ENCODE measurements at places on chromosomes 12 and 14.

DNA sequence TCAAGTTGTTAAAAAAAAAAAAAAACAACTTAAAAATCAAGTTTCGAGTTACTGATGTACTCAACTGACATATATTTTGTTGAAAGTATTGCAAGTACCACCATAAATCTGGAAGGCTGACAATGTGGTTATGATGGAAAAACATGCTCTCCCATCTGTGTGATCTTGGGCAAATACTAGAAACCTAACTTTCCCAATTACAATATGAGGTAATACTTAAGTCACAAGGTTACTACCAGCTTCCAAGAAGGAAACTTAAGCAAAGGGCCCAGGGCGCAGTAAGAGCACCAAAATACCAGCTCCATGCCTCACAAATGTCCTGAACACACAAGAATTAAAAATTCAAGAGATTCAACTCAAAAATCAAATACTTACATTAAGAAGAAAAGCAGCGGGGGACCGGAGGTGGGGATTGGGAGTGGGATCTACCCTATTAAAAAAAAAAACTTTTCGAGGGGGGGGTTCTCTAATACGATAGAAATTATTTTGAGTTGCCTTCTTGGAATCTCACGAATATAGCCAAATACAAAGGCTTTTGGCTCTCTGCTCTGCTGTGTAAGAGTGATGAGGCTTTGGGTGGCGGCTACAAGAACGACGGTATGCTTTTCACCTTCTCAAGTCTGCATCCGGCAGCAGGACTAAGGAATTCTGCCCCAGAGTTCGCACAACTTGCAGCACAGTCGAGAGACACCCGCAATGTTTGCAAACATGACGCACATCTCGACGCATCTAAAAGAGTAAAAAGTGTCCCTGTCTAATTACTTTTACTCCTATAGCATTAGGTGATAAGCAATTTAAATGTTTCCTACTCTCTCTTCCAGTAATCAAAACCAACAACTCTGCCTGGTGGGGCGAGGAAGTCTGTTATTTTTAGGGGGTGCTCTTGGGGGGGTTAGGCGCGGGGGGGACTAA, 1.1 kb downstream of the SAV1 start:
- peak; percentile 50 for DNase-seq

DNA sequence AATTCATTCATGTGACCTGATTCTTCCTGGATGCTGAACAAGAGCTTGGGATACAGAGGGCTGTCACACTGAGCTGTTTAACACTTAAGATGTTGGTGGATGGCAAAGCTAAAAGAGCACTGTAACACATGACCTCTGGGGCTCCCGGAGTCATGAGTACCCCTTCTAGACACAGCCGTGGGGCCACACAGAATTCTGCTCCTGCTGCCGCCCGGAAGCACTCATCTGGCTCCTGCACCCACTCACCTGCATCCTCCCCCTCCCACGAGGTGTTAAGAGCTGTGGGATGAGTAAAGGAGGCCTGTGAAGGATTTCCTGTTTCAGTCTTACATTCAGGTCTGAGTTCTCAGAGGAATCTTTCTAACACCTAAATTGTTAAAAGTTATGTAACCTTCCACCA, 78.0 kb upstream of the SSTR1 start:
- DNase-seq: no peak

GRCh38 chr14:69858801-69859200, 20.4 kb upstream of the SMOC1 start:
- DNase-seq: no peak

GRCh38 chr14:90429754-90430153, 32.9 kb downstream of the CALM1 start:
- no peak for DNase-seq

GRCh38 chr14:100754020-100754419, 27.3 kb downstream of the DLK1 start:
- DNase-seq: no peak

DNA sequence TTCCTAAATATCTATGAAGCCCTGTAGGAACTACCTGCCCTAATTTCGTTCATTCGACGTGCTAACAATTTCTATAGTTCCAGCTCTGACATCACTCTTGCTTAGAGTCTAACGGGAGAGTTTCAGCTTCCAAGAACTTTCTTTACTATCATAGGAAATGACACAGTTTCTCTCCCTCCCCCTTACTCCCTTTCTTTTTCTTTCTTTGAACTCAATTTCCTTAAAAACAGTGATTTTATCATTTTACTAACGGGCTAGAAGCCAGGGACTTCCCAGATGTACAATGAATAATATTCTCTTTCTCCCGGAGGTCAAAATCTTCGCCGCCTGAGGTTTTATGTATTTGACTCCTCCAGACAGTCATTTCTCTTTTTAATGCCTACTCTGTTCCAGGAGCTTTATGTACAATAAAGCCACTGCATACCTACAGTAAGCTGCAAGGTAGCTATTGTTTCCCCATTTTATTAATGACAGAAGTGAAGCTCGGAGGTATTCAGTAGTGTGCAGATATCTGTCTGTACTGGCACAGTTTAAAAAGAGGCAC, 15.7 kb downstream of the SMCO2 start:
- no peak for DNase-seq

DNA sequence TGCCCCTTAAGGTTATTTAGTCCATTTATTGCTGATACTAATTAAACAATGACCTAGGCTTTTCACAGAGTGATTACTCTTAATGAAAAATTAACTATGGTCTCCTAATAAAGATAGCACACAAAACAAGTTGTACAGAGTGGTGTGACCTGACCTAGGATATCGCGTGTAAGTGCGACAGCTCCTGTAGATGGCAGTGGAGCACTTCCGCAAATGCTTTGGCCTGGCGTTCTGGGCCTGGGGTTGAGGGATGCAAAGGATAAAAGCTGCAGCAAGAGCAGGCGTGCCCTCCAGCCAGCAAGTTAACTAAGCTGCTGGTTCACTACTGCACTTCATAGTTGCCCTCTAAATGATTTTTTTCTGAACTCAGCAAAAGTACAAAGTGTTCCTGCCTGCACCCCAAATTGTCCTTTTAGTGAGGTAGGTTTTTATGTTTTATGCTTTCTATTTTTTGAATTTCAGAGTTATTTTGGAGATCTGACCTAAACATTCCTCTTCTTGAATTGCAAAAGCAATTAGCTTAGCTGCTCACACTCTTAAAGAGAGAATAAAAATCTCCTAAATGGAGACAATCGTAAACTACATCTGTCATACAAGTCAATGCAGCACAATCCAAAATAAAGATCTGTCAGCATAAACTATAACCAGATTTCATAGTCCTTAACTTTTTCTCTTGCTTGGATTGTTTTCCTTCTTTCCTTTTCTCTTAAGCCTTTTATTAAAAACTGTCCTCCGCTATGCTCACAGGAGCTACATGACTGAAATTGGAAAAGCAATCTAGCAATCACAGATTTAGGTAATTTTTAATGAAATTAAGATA, 379.6 kb downstream of the LRIG3 start:
- DNase-seq: peak; percentile 75

- DNase-seq: no peak
Observed at GRCh38 chr12:120599672-120600552, 18.7 kb upstream of the POP5 start.

DNA sequence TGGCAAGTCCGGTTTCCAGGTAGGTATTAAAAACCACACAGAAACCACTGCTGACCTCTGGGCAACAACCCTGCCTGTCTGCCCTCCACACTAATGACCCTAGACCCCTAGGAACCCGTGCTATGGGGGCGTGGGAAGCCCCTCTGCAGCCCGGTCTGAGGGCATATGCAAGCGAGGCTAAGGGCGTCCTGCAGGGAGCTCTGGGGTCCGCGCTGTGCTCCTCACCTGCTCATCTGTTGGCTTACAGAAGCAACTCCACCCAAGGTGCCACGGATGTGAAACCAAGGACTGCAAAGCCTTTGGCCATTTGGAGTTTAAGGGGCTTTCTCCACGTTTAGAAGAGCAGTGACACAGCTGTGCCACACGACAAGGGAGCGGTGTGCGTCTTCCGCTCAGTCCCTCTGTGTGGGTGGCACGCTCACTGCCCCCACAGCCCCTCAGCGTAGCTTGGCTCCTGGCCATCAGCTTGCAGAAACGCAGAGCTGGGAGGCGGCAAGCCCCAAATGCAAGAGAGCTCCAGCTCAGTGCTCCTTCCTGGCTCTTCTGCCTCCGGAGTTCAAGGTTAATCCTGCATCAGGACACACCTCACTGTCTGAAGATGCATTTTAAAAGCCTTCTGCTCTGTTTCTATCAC, 18.4 kb downstream of the AMN start:
- no peak for DNase-seq

GRCh38 chr12:76252031-76252430, 96.2 kb downstream of the BBS10 start:
- no peak for DNase-seq

- peak; percentile 50 for DNase-seq
Observed at GRCh38 chr12:131608740-131609690, 101.9 kb upstream of the SFSWAP start.

GRCh38 chr12:110756611-110757010, 13.9 kb upstream of the PPP1CC start:
- no peak for DNase-seq

GRCh38 chr14:71749613-71750238, 182.5 kb upstream of the RGS6 start:
- no peak for DNase-seq

DNA sequence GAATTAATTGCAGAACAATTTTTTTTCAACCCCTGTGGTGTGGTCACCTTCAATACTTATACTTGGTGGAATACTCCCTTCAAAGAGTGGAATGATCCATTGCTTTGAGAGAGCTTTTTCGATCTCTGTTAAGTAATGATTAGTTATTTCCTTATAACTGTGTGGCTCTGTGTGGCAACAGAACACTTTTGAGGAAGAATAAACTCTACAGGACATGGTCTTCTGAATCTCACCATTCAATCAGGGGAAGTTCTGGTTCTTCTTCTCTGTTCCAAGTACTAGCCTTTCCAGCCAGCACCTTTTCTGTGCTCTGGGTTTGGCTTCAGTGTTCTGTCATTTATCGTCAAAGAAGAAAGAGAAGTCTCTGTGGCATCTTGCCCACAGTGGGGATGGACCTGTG, 369.2 kb downstream of the ZFP36L1 start:
- DNase-seq: no peak

- DNase-seq: no peak
Observed at GRCh38 chr14:35281341-35281740, 10.8 kb upstream of the PSMA6 start.

- no peak for DNase-seq
Observed at GRCh38 chr12:49129332-49130150, 1.7 kb downstream of the TUBA1B start.

GRCh38 chr12:89225808-89226411, 126.4 kb downstream of the DUSP6 start:
- DNase-seq: no peak

DNA sequence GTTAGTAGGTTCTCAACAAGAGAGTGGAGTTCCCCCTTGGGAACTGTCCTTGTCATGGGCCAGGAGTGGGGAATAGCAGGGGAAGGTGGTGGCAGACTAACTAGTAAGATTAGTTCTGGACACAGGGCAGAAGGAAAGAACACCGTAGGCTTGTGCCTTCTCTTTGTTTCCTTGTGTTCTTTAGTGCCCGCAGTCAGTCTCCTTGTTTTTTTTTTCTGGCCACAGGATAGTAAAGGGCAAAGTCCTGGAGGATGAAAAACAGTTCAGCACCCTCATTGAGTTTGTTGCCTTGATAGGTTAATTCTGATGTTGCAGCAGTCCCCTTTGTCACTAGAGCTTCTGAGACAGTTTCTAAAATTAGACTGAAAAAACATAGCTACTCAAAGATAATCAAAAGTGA, 8.4 kb downstream of the PEX5 start:
- no peak for DNase-seq

GRCh38 chr12:54018468-54018984, 9.7 kb upstream of the HOXC6 start:
- DNase-seq: peak; percentile 89

DNA sequence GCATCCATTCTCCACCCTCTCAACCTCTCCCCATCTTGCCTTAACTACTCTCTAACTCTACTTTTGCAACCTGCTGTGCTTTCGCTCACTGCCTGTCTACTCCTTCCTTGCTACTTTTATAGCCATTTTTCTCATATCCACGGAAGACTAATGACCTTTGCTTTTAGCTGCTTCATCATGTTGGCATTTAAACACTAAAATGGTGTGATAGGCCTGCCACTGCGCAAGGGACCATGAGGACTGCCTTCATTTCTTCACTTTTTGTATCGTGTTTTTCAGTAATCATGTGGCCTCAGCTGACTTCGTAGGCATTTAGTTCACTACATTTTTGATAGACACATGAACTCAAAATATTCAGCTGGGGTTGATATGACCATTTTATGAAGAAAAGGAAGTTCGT, 252.1 kb downstream of the BCAT1 start:
- DNase-seq: no peak

DNA sequence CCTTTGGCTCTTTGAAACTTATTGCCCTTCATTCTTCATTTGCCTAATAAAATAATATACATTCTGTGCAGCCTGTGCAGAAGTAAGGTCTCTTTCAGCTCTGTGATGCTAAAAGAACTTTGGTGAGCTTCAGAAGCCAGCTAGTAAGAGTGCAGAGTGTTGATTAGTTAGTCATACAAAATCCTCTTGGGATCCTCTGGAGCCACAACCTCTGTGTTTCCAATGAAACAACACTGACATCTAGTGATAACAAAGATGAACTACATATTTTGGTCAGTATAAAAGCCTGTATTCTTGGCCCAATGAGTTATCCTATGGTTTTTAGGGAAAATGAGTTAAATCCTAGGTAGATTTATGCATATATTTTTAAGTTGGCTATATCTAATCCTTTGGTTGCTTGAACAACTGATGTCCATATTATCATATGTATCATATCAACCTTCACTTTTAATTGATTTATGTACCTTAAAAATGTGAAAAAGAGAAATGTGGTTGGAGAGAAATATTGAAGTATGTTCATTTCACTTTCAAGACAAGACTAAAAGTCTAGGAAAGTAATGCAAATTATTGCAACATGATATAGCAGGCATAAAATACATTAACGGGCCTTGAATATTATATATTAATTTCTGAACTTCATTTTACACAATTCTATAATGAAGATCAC, 158.4 kb downstream of the KLHL28 start:
- no peak for DNase-seq

- no peak for DNase-seq
Observed at GRCh38 chr14:95741038-95741490, 27.1 kb upstream of the TCL1A start.

DNA sequence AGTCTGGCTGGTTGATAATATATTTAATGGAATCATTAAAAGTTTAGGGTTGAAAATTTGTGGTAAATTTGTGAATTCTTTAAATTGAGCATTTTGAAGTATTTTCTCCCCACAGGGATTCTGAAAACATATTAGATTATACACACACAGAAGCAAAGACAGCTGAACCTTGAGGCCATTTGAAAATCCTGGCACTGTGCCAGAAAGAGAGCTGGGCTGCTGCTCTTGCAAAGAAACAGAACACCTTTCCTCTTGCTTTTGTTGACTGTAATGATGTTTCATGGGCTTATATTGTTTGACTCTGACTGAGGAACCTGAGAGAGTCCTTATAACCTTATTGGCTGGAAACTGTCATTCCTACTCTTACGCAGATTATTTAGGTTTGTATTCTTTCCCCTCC, 4.8 kb downstream of the RNF34 start:
- DNase-seq: no peak

Measured in ovary (tissue), 10 donors.